ENCODE measurements at places on chromosomes 7 and 10. TPM values are rescaled to one million over a fixed set of nuclear protein-coding genes. Genes with fewer than 3 reads are reported as not detected.

OLAH gene
- not detected for total RNA-seq

STRA8 gene
- not detected for total RNA-seq

ZPBP gene
- not detected for total RNA-seq

FFAR4 gene
- total RNA-seq: not detected

C10orf105 gene
- not detected for total RNA-seq

DNA sequence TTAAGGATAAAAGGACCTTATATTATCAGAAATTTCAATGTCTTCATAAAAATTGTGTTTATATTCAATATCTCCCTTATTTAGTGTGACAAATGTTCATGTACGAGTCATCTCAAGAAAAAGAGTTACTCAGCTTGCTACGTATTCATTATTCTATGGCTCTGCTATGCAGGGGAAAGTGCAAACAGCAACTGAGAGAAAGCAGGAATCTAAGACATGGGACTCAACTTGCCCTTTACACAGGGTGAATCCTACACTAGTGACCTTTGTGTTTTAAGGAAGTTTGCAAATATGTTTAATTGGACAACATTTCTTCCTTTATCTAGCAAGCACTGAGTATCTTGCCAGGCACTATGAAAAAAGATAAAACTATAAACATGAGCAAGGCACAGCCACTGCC is 104.7 kb downstream of the NPSR1 start:
- peak; percentile 26 for DNase-seq

- DNase-seq: no peak
Measured at GRCh38 chr7:135428879-135429278, 81.0 kb downstream of the CNOT4 start.

DNA sequence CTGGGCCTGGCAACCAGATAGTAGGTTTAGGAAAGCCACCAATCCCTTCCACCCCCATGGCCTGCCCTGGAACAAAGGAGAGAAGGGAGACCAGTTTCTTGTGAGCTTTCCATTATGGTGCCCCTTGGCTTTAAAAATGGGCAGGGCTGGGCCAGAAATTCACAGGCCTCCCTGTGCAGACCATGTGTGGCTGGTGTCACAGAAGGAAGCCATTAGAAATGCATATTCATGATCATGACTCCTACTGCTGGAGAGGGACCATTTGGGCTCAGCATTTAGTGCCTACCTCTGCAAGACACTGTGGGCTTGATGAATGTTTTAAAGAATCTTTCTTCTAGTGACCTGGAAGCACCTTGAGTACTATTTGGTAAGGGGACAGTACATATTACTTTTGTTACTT is 108.3 kb downstream of the HECW1 start:
- DNase-seq: no peak

- DNase-seq: peak; percentile 90
Measured at GRCh38 chr7:65251851-65252620, 121.6 kb upstream of the ZNF92 start.

- DNase-seq: peak; percentile 94
Measured at GRCh38 chr10:110512461-110513187, 14.9 kb downstream of the DUSP5 start.

DNA sequence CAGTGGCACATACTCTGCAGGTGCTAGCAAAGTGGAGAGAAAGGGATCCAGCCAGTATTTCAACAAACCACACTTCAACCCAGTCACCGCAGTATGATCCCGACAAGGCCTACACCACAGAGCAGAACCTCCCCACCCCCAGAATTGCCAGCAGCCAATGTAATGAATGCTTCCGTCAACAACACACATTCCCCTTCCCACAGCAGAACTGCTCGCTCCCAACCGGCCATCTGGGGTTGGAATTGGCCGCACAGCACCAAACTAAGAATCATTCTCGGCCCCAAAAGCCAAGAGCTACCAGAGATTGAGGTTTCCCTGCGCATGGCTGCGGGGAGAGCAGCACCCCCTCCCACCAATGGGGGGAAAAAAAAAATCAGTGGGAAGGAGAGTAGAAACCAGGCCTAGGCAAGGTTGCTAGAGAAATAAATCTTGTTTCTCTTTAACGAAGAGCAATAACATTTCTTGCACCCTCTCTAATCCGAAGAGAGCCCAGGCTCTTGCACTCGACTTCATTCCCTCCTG is 1.1 kb downstream of the WASL start:
- peak; percentile 93 for DNase-seq

DNA sequence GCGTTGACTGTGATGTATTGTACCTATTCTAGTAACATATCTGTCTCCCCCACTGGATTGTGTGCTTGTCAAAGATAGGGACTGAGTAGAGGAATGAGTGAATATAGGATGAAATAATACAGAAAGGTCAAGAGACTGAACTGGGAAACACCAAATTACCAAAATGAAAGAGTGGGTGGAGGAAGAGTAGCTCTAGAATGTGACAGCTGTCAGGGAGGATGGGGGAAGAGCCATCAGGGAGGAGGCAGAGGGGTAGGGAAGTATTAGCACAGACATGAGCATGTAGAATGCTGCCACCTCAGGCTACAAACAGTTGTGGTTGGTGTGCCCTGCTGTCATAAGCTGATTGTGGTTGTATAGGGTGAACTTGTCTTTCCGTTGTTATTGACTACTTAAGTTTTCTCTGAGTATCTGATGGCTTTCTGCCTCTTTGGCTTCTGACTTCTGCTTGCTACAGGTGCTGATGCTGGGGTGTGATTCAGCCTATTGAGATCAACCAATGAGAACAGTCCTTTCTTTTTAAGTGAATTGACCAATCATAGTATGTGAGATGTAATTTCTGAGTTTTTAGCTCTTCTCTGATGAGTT is 5.6 kb downstream of the CCSER2 start:
- no peak for DNase-seq

- DNase-seq: peak; percentile 78
Measured at GRCh38 chr10:43068471-43069210, 8.2 kb upstream of the RET start.

DNA sequence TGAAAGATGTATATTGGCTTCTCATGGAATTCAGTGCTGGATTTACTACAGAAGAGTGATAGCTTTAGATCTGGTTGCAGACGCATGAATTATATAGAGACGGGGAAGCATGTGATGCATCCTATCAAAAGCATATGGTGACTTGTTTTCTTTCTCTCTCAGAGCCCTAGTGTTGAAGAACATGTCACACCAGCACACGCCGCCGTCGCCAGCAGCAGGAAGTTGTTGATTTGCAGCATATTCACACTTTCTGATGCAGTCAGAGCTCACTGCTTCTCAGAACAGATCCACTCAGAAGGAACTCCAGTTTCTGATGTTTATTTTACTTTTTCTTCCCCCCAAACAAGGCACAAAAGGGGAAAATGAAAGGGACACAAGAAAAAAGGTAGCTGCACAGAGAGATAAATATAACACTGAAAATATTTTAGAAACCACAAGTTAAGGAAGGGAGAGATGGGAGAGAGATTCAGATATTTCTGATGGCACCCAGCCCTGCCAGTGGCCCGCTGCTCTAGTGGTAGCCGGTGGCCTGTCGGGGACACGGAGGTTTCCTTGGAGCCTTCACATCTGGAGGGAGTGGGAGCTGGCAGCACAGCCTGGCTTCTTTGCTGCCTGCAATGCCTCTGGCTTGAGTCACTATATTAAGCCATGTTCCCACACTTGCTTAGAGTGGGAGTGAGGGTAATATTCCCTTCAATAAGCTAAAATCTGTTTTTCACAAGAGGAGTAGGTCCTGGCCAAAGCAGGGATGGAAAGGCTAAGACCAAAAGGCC is 123.2 kb downstream of the NRP1 start:
- peak; percentile 83 for DNase-seq

DNA sequence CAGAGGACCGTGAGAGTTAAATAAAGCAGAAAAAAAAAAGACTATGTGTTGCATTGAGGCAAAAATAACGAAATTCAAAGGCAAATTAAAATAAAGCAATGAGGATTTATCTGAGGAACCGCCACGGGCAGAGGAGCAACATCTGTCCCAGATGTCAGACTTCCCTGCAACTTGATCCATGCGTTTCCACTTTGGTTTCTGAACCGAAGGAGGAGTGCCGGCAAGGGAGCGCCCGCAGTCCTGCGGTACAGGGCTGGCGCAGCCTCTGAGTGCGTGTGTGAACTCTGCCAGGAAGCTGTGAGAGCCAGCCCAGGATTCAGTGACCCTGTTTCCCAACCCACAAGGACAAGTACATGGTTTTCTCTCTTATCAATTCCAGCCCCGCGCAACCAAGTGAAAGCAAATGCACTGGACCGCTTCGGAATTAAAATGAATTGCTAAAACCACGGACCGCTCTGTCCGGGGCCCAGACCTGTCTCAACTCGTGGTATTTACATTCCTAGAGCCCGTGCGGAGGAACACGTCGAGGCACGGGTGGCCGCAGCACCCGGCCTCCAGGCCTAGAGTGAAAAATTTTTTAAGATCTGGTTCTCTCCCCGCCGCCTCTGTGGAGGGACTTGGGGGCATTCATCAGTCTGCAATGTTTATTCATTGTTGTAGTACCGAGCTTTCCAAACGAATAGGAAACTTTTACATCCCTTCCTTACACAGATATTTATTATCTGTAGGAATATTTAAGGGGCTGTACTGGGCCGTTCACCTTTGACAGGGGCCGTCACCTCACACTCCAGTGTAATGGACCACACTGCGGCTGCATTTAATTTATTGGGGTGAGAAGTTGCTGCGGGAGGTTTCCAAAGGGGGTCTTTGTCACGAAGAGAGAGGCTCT is 291.5 kb upstream of the NFE2L3 start:
- no peak for DNase-seq

- DNase-seq: no peak
Measured at GRCh38 chr7:82114237-82114636, 329.3 kb downstream of the CACNA2D1 start.

- peak; percentile 59 for DNase-seq
Measured at GRCh38 chr7:73716318-73716890, 3.1 kb downstream of the STX1A start.

GRCh38 chr10:130368761-130369560 is 232.8 kb downstream of the GLRX3 start:
- no peak for DNase-seq

DNA sequence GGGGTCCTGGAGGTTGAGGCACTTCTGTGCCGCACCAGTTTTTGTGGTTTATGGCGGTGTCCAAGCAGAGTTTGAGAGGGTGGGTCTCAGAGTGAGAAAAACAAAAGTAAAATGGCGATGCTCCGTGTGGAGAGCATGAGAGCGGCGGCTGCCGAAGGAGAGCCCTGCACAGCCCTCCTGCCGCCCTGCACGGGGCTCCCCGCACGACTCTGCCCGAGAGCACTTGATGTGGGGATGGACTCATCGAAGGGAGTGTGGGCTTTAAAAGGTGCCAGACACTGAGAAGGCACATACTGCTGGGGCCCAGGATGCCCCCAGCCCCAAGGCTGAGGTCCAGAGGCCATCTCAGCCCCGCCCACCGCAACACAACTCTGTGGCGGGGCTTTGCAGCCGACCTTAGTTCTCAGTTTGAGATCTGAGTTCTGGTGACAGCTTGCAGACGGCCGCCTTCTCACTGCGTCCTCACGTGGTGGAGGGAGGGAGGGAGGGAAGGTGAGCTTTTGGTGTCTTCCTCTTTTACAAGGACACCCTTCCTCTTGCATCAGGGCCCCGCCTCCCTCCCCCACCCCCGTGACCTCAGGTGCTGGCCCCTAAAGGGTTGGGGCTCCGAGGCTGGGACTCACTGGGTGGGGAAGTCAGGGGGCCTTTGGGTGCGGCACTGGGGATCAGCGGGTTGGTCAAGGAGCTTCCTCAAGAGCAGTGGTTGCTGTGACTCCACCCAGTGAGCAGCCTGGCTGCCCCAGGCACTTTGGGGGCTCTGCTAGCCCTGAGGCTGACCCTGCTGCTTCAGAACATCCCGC is 69.1 kb downstream of the NKX6-2 start:
- DNase-seq: no peak

DNA sequence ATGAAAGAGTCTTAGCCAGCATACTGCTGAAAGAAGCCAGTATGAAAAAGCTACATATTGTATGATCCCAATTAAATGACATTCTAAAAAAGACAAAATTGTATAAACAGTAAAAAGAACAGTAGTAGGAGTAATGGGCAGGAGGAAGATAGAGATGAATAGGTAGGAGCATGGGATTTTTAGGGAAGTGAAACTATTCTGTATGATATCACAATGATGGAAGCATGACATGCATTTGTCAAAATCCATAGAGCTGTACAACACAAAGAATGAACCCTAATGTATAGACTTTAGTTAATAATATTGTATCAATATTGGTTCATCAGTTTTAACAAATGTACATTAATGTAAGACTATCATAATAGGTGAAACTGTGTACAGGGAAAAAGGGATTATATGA is 147.9 kb downstream of the IMMP2L start:
- DNase-seq: no peak

DNA sequence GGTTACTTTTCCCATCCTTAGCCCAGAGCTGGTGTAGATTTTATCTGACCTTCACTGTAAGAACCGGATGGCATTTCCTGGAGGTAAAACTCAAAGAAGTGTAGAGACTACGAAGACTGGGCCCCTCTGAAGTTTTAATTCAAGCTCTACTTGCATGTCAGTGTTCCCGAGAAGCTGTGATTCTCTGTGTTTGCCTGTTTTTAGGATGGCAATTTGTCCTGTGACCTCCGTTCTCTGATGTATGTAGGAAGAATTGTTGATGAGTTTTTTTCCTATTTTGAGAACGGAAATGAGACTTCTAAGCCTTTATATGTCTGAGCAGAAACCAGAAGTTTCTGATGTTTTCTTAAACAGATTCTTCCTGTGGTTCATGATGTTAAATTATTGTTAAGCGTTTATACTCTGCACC is 94.1 kb downstream of the CDCA7L start:
- DNase-seq: no peak

DNA sequence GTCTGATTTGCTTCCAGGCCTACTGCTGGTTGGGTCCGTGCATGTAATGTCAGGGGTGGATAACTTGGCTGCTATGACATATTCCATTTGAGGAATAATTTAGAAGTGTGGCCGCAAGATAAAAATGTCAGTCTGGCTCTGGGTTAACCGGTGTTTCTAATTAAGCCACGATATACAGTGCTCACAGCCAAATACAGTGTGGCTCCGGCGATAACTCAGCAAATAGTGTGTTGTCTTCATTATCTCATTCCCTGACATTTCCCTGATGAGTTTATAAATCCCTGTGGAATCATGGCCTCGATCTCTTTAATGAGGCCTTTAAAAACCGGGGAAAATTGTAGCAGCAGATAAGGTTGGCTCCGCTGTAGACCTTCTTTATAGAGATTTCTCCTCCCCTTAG is 1125.0 kb downstream of the TYW1 start:
- no peak for DNase-seq

Data from osteoblast (primary cell).